ENCODE measurements at places on chromosomes 3 and 15.

DNA sequence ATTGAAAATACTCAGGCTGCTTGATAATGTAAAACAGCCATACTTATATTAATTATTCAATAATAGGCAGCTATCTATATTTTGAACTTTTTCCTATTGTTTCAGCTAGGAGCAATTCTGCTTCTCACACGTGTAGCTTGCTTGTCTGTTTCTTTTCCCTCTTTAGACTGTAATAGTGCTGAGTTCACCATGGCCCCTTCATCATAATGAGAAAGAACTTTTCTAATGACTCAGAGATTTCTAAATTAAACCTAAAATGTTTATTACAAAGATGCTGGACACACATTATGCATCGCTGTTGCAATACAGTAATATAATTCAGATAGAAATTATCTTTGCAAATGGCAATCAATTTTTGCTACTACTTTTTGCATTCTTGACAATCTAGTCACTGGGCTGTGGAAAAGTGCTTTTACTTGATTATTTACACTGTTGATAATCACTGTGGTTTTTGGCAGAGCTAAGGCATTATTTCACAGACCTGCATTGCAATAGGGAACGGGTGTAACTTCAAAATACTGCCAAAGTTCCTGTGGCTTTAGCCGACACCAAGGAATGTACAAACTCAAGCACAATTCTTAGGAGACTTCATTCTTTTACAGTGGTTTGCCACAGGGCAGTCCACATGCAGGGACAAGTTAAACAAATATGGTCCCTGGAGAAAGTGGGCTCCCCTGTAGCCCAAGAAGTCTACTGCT lies 281.0 kb upstream of the TBL1XR1 start:
- no peak for DNase-seq

GRCh38 chr3:125052624-125053303 lies 3.0 kb downstream of the HEG1 start:
- DNase-seq = no peak

- no peak for DNase-seq
Measured at GRCh38 chr3:94071713-94072284, 8.9 kb downstream of the NSUN3 start.

DNA sequence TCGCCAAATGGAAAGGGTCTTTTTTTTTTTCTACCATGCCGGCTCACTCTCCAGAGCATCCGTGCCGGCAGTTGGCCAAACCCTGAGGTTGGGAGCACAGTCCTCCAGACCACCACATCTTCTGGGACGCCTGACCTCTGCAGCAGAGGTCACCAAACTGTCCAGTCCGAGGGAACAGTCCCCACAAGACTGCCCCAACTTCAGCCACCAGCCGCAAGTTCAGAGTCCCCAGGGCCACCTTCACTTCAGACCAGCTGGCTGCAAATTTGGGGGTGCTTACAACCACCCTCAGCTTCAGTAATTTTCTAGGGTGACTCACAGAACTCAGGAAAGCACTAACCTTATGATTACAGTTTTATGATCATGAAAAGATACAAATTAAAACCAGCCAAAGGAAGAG lies 28.9 kb downstream of the PLA2G4D start:
- no peak for DNase-seq

GRCh38 chr15:74141591-74141990 lies 11.2 kb downstream of the ISLR2 start:
- DNase-seq = no peak

DNA sequence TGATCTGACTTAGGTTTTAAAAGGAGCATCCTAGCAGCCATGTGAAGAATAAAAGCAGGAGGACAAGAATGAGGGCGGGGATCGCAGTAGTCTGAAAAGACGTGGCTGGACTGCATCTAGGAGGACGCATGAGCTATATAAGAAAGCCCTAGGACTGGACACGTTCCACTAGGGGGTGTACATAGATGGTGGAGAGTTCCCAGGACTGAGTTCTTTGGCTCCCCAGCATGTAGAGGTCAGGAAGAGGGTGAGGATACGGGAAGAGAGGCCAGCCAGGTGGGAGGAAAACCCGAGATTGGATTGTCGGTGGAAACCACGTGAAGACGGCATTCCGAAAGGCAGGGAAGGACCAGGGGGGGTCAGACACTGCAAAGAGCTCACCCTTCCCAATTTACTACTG lies 64.2 kb upstream of the CFAP161 start:
- no peak for DNase-seq
